ENCODE measurements at places on chromosomes 6 and 20. TPM values are rescaled to one million over a fixed set of nuclear protein-coding genes. Genes with fewer than 3 reads are reported as not detected.

- no peak overlapping the region for H3K4me3 ChIP-seq
- H3K27me3 ChIP-seq = peaks cover 3% of the 10 kb centered on the region
- no peak overlapping the region for H3K27ac ChIP-seq
- no peak for DNase-seq
- H3K36me3 ChIP-seq = no peaks in the 10 kb centered on the region
These were observed 100.2 kb downstream of the PSMB1 start for GRCh38 chr6:170452767-170453545.

DNA sequence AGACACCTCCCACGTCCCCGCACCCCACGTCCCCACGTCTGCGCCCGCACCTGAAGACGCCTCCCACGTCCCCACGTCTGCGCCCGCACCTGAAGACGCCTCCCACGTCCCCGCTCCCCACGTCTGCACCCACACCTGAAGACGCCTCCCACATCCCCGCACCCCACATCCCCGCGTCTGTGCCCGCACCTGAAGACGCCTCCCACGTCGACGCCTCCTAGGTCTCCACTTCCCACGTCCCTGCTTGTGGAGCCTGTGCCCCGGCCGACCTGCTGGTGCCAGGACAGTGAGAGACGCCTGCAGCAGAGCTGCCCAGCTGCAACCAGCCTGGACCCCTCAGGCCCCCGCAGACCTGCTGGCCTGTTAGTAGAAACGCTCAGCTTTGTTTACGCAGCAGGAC is 22.6 kb downstream of the ANKRD60 start:
- no peak for DNase-seq
- H3K4me1 ChIP-seq = peaks cover 3% of the 10 kb centered on the region
- no peaks in the 10 kb centered on the region for H3K36me3 ChIP-seq
- no peak overlapping the region for H3K27ac ChIP-seq
- H3K4me3 ChIP-seq = no peak overlapping the region

GRCh38 chr20:10282979-10283456 is 64.4 kb downstream of the SNAP25 start:
- H3K4me1 ChIP-seq = no peaks in the 10 kb centered on the region
- no peak overlapping the region for H3K27ac ChIP-seq
- no peak for DNase-seq
- H3K4me3 ChIP-seq = no peak overlapping the region
- no peaks in the 10 kb centered on the region for H3K36me3 ChIP-seq
- H3K27me3 ChIP-seq = peaks cover 9% of the 10 kb centered on the region

GRCh38 chr20:21228511-21228910 is 74.6 kb upstream of the XRN2 start:
- peaks cover 6% of the 10 kb centered on the region for H3K4me1 ChIP-seq
- H3K27me3 ChIP-seq = no peaks in the 10 kb centered on the region
- no peaks in the 10 kb centered on the region for H3K36me3 ChIP-seq
- no peak overlapping the region for H3K4me3 ChIP-seq
- no peak overlapping the region for H3K27ac ChIP-seq
- no peak for DNase-seq

DNA sequence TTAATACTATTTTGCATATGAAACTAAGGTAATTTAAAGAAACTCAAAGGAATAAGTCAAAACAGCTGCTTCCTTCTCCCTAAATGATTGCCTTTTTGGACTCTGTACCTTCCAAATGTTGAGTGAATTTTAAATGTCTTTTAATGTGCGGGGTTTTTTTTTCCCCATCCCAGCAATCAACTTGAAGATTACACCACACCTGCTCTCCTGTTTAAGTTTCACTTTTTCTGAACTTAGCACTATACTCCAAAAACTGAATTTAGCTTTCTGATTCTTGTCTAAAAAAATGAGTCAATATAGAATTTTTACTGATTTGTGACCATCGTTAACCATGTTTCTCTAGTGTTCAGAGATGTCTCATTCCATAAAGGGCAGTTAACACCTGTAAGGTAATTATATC is 220.8 kb upstream of the THEMIS start:
- H3K4me3 ChIP-seq = no peak overlapping the region
- H3K27me3 ChIP-seq = no peaks in the 10 kb centered on the region
- H3K36me3 ChIP-seq = peaks cover 11% of the 10 kb centered on the region
- no peak for DNase-seq

The EFCAB8 gene
- total RNA-seq = 2.2 TPM

DNA sequence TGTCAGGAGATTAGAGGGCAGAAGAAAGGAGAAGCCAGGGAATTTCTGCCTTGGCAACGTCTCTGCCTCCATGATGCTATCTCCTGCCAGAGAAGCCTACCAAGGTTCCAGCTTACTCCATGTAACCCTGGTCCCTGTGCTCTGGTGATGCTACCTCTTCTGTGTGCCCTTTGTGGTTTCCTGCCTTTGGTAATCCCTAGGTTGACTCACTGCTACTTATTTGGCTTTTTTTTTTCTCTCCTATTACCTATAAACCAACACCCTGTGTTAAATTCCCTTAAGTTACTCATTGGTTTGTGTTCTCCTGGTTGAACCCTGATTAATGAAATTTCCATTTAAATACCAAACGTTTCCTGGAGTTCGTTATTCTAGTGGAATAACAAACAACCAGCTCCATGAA is 527.8 kb upstream of the FLRT3 start:
- no peaks in the 10 kb centered on the region for H3K36me3 ChIP-seq
- no peak overlapping the region for H3K4me3 ChIP-seq
- no peak overlapping the region for H3K27ac ChIP-seq
- H3K27me3 ChIP-seq = no peaks in the 10 kb centered on the region
- no peaks in the 10 kb centered on the region for H3K4me1 ChIP-seq

All from naive thymus-derived CD8-positive, alpha-beta T cell (primary cell).